ENCODE measurements at places on chromosomes 7 and 10. TPM values are rescaled to one million over a fixed set of nuclear protein-coding genes. Genes with fewer than 3 reads are reported as not detected.

GRCh38 chr7:106165337-106165736 is 53.2 kb upstream of the SYPL1 start:
- no peak for DNase-seq

DNA sequence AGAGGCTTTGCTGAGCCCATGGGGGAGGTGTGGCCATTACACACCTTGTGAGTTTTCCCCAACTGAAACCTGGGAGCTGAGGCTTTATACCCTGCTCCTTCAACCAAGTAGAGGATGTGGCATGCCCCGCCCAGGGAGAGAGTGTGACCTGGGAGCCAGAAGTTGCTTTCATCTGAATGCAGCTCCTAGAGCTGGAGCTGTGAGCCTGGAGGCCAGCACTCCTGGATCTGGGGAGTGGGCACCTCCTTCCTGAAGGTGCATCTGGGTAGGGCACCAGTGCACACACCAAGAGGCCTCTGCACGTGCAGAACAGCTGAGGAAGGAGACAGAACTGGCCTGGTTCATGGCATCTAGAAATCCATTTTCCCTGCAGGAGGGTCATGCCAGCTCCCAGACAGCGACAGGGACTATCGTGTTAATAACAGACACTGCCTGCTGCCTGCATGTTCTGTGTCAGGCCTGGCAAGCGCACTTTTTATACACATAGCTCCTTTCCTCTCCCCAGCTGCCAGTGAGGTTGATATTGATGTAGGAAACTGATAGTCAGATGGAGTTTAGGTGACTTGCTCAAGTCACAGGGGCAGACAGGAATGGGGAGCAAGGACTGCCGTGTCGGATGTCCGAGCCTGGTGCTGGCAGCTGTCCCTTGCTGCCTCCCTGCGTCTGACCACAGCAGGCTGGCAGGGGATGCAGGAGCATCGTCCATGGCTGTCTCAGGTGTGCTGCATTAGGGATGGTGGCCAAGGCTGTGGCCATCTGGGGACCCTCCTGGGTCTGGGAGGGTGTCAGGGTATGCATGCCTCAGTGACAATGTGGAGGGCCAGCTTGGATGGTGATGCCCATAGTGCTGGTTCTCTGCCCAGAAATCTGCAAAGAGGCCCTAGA is 189.9 kb upstream of the CXCL12 start:
- DNase-seq: no peak

DNA sequence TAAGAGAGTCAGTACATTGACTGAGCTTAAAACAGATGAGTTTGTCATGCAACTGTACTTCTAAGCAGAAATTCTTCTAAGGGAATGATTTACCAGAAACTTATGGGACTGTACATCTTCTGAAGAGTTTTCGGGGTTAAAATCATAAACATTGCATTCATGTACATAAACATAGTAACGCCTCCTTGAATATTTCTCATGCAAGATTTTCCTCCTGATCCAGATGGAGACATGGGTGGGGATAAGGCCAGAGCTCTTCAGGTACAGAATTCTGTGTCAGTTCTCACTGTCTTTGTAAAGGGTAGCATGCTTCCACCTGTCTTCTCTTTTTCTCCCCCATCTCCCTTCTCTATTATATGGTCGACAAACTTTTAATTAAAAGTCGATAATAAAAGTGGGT is 335.3 kb downstream of the ABCA13 start:
- DNase-seq: no peak

The HOXA2 gene
- total RNA-seq: 1.6 TPM

The ANXA8 gene
- total RNA-seq: 0.27 TPM
